ENCODE measurements at places on chromosomes 13 and 19.

DNA sequence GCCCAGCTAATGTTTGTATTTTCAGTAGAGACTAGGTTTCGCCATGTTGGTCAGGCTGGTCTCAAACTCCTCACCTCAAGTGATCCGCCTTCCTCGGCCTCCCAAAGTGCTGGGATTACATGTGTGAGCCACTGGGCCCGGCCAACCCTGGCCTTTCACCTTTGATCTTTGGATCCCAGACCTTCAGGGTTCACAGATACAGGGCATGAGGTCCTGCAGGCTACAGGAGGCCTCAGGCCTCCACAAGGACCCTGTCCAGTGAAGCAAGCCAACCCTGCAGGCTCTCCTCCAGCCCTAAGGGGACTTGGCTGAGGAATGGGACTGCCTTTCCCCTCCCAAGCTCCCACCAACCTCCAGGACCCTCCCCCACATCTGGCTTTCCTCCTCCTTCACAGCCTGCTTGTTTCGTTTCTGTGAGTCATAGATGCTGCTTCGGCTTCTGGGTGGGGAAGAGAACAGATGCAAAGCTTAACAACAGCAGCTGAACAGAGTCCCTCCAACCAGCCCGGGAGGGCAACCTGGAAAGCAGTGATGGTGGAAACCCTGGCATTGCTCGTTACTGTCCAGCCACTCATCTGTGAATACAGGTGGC, 11.8 kb downstream of the ARHGEF18 start:
- no peak for DNase-seq

GRCh38 chr19:15464394-15465385, at the start of gene RASAL3:
Gene RASAL3, minus strand, starts transcription at chr19:15464544. Its CDS starts 186 bp downstream, at chr19:15464358.
- DNase-seq = no peak

- no peak for DNase-seq
Measured at GRCh38 chr19:24074720-24075454, 12.1 kb upstream of the ZNF254 start.

DNA sequence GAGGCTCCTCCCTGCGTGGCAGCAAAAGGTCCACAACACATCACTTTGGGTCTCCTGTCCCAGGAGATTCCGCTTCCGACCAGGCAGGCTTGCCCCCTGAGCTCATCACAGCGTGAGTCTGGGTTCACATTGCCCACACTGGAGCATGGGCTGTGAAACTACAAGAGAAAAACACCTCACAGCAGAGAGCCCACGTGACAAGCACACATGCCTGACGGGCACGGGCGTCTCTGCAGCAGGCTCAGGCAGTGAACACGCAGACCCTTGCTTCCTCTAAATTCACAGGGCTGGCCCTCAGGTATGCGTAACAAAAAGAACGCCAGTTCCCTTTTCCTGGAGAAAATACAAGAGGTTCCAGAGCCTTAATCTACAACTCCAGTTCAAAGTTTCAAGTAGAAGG, 41.9 kb downstream of the RASA3 start:
- no peak for DNase-seq

DNA sequence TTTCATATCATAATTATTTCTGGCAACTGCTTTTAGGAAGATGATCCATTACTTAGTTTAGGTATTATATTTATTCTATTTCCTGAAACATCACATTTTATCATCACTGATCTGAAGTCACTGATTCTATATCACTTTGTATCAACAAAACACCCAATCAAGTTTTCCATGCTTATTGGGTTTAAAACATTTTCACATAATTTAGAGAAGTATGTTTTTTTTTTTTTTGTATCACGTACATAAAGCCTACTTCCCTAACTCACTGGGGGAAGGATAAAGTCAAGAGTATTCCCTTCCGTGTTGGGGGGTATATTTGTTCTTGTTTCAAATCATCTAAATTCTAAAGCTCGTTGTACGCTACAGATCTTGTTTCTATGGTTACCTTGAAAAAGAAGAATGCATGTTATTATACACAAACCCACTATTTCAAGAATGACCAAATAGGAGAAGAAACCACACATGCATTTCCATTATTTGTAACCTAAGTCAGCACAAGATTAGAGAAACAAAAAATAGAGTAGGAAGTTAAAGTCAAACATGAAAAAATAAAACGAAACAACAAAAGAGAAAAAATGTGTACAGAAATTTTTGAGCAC, 637.2 kb upstream of the MIR17HG start:
- no peak for DNase-seq

DNA sequence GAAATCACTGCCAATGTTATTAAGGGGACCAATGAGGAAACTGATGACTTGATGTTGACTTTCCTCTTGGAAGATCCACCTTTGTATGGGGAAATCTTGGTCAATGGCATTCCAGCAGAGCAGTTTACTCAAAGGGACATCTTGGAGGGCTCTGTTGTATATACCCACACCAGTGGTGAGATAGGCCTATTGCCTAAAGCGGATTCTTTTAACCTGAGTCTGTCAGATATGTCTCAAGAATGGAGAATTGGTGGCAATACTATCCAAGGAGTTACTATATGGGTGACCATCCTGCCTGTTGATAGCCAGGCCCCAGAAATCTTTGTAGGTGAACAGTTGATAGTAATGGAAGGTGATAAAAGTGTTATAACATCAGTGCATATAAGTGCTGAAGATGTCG, 3.4 kb downstream of the FREM2 start:
- DNase-seq = no peak

DNA sequence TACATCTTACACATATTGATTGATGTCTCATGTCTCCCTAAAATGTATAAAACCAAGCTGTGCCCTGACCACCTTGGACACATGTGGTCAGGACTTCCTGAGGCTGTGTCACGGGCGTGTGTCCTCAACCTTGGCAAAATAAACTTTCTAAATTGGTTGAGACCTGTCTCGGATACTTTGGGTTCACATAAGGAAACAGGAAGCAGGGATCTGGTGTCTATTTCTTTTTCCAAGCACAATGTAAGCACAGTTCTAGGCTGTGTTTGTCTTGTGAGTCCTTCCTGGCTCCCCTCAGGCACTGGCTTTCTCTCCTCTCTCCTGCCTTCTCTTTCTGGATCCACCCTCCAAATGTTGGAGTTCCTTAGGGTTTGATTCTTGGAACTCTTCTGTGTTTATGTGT, 27.6 kb upstream of the TPT1 start:
- no peak for DNase-seq

DNA sequence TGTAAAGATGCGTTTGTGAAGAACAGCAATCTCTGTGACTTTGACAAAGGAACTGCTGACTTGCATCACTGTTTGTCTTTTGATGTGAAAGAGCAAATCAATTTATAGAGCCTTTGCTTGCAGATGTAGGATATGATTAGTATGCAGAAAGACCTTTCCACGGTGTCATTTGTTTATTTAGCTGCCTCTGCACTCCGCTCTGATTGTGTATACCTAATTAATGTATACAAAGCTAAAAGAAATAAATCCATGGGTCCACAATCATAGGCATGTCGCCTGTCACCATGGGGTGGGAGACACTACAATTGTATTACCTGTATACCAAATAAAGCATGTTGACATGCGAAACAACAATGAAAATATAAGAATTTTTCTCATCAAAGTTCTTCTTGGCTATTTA, 410.7 kb downstream of the MZT1 start:
- DNase-seq = no peak

- no peak for DNase-seq
Measured at GRCh38 chr19:49956115-49956495, 4.9 kb downstream of the SIGLEC11 start.

- no peak for DNase-seq
Measured at GRCh38 chr13:114031631-114032030, 57.8 kb upstream of the C13orf46 start.

DNA sequence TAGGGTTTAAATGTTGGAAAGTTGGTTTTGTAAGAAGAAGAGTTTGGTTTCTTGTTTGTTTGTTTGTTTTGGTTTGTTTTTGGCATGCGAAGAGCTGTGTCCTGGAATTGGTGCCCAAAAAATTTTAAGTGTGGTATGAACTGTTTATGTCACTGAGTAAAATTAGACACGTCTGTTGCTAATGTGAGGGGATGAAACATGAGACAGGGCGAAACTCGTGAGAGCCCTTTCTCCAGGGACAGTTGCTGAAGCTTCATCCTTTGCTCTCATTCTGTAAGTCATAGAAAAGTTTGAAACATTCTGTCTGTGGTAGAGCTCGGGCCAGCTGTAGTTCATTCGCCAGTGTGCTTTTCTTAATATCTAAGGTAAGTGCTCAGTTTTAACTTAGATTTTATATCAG, at the start of gene SGCG:
SGCG (plus strand) TSS at position 269 of the 400 bp plus-strand sequence. CDS start 22,716 bp downstream, outside the sequence.
- no peak for DNase-seq

DNA sequence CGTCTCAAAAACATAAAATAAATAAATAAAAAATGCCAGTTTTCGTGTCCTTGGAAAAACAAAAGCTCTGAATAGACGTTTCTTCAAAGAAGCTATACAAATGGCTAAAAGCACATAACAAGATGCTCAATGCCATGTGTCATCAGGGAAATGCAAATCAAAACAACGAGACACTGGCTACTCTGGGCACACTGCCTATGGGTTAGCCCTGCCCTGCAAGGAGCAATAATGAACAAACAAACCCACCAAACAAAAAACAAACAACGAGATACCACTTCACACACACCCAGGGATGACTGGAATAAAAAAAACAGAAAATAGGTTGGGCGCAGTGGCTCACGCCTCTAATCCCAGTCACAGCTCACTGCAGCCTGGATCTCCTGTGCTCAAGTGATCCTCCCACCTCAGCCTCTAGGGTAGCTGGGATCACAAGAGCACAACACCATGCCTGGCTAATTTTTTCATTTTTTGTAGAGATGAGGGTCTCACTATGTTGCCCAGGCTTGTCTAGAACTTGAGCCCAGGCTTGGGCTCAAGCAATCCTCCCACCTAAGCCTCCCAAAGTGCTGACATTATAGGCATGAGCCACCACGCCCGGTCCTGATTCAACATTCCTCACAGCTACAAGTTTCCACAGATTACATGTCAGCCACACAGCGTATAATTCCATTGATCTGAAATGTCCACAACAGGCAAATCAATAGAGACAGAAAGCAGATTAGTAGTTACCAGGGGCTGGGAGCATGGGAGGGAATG, 15.5 kb upstream of the ISYNA1 start:
- no peak for DNase-seq

Measured in nucleus accumbens (tissue), 56 donors.